ENCODE measurements at places on chromosomes 5 and 9. TPM values are rescaled to one million over a fixed set of nuclear protein-coding genes. Genes with fewer than 3 reads are reported as not detected.
A peak's percentile ranks its signal among the peaks of the same experiment; 100 is the strongest.

TRIM32 gene
- 40.1 TPM for total RNA-seq

MYOZ3 gene
- total RNA-seq, result 3.3 TPM

HMCN2 gene
- 0.36 TPM for total RNA-seq

LCN6 gene
- total RNA-seq, result not detected

S1PR3 gene
- 5.2 TPM for total RNA-seq

NRG2 gene
- total RNA-seq, result 0.13 TPM

GAS1 gene
- total RNA-seq, result 70.0 TPM

GZMA gene
- total RNA-seq, result not detected

DNA sequence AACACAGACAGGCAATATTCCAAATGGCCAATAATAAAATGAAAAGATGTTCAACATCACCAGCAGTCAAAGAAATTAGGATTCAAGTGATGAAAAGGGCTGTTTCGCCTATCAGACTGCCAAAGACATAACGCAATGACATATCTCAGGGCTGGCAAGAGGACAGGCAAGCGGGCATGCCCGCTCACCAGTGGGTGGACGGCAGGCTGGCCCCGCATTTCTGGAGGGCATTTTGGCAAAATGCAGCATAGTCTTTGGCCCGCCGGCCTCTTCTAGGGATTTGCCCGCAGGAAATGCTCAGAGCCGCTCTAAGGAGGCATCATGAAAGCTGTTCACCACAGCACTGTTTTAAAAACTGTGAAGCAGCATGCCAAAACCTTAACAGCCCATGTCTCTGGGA, 1.4 kb upstream of the PPP1R26 start:
- H3K4me3 ChIP-seq, result no peak overlapping the region
- H3K27me3 ChIP-seq, result peaks cover 3% of the 10 kb centered on the region
- peaks cover 12% of the 10 kb centered on the region for H3K4me1 ChIP-seq
- no peak for DNase-seq
- no peaks in the 10 kb centered on the region for H3K36me3 ChIP-seq
- H3K27ac ChIP-seq, result no peak overlapping the region

GRCh38 chr9:127828262-127829031, 25.8 kb downstream of the FPGS start:
- peaks cover 5% of the 10 kb centered on the region for H3K36me3 ChIP-seq
- H3K27me3 ChIP-seq, result no peaks in the 10 kb centered on the region
- H3K4me1 ChIP-seq, result peaks cover 31% of the 10 kb centered on the region
- peak overlapping the region; percentile 38 for H3K4me3 ChIP-seq
- no peak for DNase-seq

DNA sequence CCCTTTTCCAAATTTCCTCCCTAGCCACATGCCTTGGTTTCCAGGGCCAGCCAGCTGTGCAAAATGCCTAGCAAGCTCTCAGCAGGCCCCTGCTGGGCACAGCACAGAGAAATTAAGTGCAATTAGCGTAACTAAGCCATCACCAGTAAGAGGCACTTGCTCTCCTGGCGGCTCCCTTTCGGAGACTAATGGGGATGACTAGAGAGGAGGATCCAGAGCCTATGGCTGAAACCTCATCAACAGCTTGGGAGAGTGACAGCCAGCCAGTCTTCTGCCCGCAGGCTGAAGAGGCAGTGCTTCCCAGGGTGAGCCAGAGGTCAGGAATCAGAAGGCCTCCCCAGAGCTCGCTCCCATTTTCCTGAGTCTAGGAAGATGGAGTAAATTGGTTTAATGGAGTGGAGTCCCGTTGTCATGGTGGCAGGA, 108.4 kb downstream of the KCNIP1 start:
- peaks cover 7% of the 10 kb centered on the region for H3K4me1 ChIP-seq
- H3K27ac ChIP-seq, result no peak overlapping the region
- H3K4me3 ChIP-seq, result no peak overlapping the region
- no peak for DNase-seq

- no peak overlapping the region for H3K4me3 ChIP-seq
- no peaks in the 10 kb centered on the region for H3K36me3 ChIP-seq
- peaks cover 14% of the 10 kb centered on the region for H3K4me1 ChIP-seq
- no peak for DNase-seq
Observed at GRCh38 chr9:112605518-112605917, 112.4 kb downstream of the INIP start.

- no peak for DNase-seq
- peaks cover 10% of the 10 kb centered on the region for H3K4me1 ChIP-seq
- no peaks in the 10 kb centered on the region for H3K36me3 ChIP-seq
Observed at GRCh38 chr9:136619742-136620440, 42.8 kb upstream of the EGFL7 start.

DNA sequence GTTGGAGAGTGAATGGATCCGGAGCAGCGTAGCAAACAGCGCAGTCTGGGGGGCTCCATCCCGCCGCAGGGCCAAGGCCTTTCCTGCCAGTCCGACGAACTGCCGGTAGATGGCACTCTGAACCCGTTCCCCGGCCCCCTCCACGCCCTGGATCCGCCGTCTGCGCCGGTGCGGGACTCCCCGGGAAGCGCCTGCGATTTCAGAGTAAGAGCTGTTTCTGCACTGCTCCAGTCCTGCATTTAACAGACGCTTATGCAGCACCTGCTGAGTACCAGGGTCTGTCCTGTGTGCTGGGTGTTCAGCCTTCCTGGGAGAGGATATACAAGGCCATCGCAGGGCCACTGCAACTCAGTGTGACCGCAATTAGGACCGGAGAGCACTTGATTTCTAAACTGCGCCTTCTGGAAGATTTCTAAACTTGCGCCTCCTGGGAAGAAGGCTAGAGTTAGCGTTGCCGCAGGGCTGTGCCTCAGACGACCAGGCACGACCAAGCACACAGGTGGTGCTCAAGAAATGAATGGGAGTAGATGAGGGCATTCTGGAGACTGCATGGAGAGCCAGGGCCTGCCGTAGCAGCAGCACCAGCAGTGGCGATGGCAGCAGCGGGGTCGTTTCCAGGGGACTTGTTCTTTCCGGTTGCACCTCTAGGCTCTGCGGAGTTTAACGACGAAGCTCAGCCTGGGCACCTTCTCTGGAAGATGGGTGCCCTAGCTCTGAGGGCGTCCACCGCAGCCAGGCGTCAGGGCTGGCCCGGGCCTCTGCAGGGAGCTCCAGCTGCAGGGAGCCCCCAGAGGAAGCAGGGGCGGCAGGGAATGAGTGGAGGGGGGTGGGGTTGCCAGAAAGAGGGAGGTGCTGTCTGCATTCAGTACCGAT, 14.3 kb upstream of the TIFAB start:
- H3K36me3 ChIP-seq, result no peaks in the 10 kb centered on the region
- no peak overlapping the region for H3K27ac ChIP-seq
- H3K4me1 ChIP-seq, result peaks cover 7% of the 10 kb centered on the region
- peak; percentile 92 for DNase-seq

- no peaks in the 10 kb centered on the region for H3K4me1 ChIP-seq
- H3K27me3 ChIP-seq, result no peaks in the 10 kb centered on the region
- no peak overlapping the region for H3K27ac ChIP-seq
- no peak for DNase-seq
Observed at GRCh38 chr5:129111351-129111750, 16.8 kb downstream of the ISOC1 start.

- H3K27me3 ChIP-seq, result no peaks in the 10 kb centered on the region
- no peak for DNase-seq
- H3K4me3 ChIP-seq, result no peak overlapping the region
Observed at GRCh38 chr9:126818482-126818881, 13.6 kb downstream of the ZBTB43 start.

DNA sequence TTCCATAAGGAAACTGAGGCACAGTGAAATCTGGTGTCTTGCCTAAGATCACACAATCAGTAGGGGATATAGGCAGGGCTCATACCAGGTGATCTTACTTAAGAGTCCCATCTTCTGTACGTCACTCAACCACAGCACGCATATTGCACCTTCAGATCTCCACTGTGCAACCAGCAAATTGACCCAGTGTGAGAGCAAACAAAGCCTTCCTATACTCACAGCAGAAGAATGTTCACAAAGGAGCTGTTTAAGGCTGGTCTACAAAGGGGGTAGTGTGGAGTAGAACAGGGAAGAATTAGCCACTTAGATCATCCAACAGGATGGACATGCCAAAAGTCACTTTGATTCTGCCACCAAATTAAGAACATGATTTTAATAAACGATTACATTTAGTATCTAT, 305.9 kb downstream of the SLIT3 start:
- H3K27ac ChIP-seq, result no peak overlapping the region
- H3K4me3 ChIP-seq, result no peak overlapping the region
- peaks cover 39% of the 10 kb centered on the region for H3K4me1 ChIP-seq
- DNase-seq, result no peak
- H3K27me3 ChIP-seq, result no peaks in the 10 kb centered on the region

- peak overlapping the region; percentile 55 for H3K27ac ChIP-seq
- no peak for DNase-seq
- no peak overlapping the region for H3K4me3 ChIP-seq
- H3K4me1 ChIP-seq, result peaks cover 30% of the 10 kb centered on the region
- peaks cover 17% of the 10 kb centered on the region for H3K36me3 ChIP-seq
- no peaks in the 10 kb centered on the region for H3K27me3 ChIP-seq
Observed at GRCh38 chr5:134149571-134150303, 27.0 kb downstream of the SKP1 start.

- peaks cover 16% of the 10 kb centered on the region for H3K36me3 ChIP-seq
- no peak for DNase-seq
- H3K4me1 ChIP-seq, result no peaks in the 10 kb centered on the region
- no peak overlapping the region for H3K4me3 ChIP-seq
- H3K27me3 ChIP-seq, result no peaks in the 10 kb centered on the region
Observed at GRCh38 chr9:123556464-123557435, 200.8 kb downstream of the CRB2 start.

GRCh38 chr9:109072133-109072692, 47.5 kb downstream of the TMEM245 start:
- H3K27me3 ChIP-seq, result no peaks in the 10 kb centered on the region
- H3K4me3 ChIP-seq, result no peak overlapping the region
- no peak for DNase-seq
- no peak overlapping the region for H3K27ac ChIP-seq
- peaks cover 12% of the 10 kb centered on the region for H3K4me1 ChIP-seq
- peaks cover 13% of the 10 kb centered on the region for H3K36me3 ChIP-seq

GRCh38 chr9:19807182-19807892, 18.5 kb upstream of the SLC24A2 start:
- no peak overlapping the region for H3K4me3 ChIP-seq
- no peak for DNase-seq
- H3K27ac ChIP-seq, result no peak overlapping the region
- H3K4me1 ChIP-seq, result no peaks in the 10 kb centered on the region
- H3K27me3 ChIP-seq, result peaks cover 8% of the 10 kb centered on the region

DNA sequence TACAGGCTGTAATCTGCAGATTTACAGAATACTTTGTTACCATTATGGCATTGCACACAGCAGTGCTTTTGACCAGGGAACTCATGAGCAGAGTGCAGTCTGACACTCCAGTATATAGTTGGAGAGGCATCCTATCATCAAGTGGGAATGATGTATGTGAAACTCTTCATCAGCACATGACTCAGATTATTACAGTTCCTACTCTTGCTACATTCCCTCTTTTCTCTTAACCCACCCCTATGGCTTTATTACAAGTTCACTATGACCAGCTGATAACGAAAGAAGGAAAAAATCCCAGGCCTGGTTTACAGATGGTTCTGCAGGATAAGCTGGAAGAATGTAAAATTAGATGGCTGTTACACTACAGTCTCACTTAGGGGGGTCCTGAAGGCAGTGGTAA, 385.9 kb downstream of the RASEF start:
- H3K4me1 ChIP-seq, result no peaks in the 10 kb centered on the region
- no peaks in the 10 kb centered on the region for H3K36me3 ChIP-seq
- no peak overlapping the region for H3K27ac ChIP-seq
- H3K27me3 ChIP-seq, result no peaks in the 10 kb centered on the region

DNA sequence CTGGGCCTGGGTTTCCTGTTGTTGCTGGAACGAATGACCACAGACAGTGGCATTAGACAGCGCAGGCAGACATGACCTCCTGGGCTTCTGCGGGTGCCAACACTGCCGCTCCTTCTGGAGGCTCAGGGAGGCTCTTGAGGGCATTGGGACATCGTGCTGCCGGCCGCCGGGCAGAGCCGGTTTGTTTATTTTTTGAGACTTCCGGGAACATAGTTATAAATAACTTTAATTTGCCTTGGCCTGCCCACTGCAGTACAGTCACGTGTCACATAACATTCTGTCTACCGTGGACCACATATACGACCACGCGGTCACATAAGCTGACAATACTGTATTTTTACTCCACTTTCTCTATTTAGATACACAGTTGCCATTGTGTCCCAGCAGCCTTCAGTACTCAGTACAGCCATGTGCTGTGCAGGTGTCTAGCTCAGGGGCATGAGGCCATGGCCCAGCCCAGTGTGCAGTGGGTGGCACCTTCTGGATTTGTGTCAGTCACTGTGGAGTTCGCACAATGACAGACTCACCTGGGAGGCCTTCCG, 8.2 kb upstream of the TOR4A start:
- H3K4me3 ChIP-seq, result no peak overlapping the region
- peak overlapping the region; percentile 71 for H3K27ac ChIP-seq

DNA sequence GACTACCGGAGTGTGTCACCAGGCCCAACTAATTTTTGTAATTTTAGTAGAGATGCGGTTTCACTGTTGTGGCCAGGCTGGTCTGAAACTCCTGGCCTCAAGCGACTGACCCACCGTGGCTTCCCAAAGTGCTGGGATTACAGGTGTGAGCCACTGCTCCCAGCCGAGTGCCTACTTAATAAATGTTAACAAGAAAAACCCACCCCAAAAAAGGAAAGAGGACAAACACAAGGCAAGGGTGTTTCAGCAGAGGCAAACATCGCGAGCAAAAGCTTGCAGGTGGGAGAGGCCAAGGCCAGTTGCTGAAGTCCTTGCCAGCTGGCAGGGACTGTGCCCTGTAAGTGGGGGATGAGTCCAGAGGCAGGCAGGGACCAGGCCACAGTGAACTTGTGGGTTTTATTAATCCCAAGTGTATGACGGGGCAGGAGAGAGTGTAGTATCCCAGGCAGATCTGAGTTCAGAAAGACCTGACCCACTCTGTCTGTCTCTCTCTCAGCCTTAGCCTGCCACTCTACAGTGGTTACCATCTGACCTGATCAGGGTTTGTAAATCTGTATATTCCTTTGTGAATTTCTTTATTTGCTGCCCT, 6.4 kb upstream of the FPGS start:
- H3K27me3 ChIP-seq, result no peaks in the 10 kb centered on the region
- no peak for DNase-seq
- peaks cover 11% of the 10 kb centered on the region for H3K4me1 ChIP-seq
- H3K4me3 ChIP-seq, result no peak overlapping the region
- peaks cover 4% of the 10 kb centered on the region for H3K36me3 ChIP-seq
- H3K27ac ChIP-seq, result no peak overlapping the region

DNA sequence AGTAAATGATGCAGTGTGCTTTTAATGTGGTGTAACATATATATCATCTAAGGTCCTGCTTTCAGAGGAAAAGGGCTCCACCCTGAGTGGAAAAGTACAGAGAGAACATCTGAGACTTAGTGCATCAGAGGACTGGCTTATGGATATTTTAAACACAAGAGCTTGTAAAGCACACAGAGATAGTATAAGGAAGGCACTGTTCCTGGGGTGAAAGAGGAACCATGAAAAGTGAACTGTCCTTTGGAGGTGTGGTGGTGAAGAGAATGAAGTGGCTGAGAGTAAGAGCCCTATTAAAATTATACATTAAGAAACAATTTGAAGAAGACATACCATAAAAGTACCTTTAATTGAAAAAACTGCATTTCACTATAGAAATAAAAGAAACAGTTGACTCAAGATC, 68.9 kb downstream of the CSF2 start:
- H3K27ac ChIP-seq, result no peak overlapping the region
- peaks cover 36% of the 10 kb centered on the region for H3K27me3 ChIP-seq
- H3K4me1 ChIP-seq, result no peaks in the 10 kb centered on the region
- no peak for DNase-seq
- H3K36me3 ChIP-seq, result peaks cover 19% of the 10 kb centered on the region
- no peak overlapping the region for H3K4me3 ChIP-seq

Measured in chondrocyte (in vitro differentiated cells).